ENCODE measurements at places on chromosomes 3 and 15. TPM values are rescaled to one million over a fixed set of nuclear protein-coding genes. Genes with fewer than 3 reads are reported as not detected.

MRAS gene
- total RNA-seq: 14.2 TPM

DNA sequence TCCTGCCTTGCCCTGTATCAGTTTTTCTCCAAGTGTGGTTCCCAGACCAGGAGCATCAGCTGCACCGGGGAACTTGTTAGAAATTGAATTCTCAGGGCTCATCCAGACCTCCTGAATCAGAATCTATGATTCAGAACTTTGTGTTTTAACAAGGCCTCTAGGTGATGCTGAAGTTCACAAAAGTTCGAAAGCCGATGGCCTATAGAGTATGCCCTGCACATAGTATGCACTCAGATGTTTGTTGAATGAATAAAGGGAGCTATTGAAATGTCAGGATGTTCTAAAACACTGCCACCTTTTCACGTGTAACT lies 664 bp upstream of the LARP6 start:
- no peak for DNase-seq

DNA sequence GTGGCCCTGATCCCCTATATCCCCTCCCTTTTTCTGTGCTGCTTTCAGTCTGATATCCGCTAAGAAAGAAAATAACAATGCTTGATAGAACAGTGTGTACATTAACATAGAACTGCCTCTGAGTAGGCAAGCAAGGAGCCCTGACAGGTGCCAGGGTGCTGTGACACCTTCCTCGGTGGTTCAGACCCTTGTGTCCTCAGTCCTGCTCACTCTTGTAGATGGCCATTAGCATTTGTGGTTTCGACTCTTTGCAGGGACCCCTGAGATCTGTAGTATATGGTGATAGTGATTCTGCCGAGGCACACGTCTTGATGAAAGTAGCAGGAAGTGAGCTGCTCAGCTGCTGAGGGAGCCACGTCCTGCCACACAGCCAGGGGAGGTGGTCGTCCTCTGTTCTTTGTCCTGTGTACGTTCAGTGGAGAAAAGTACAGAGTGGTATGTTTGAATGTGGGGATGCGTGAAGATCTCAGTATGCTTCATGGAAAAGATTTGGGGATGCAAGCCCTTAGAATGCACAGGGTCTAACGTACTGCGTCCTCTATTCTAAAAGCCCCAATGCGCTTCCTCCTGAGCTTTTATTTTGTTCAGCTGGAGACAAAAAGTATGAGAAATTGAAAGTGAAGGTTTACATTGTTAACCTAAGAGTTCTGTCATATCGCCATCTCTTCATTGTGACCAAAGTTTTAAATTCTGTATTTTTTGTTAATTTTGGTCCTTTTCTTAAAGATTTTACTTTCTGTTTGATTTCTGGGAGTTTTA lies 35.4 kb downstream of the PXYLP1 start:
- DNase-seq: no peak

GRCh38 chr3:187369089-187369447 lies 883 bp downstream of the RTP4 start:
- DNase-seq: no peak

DNA sequence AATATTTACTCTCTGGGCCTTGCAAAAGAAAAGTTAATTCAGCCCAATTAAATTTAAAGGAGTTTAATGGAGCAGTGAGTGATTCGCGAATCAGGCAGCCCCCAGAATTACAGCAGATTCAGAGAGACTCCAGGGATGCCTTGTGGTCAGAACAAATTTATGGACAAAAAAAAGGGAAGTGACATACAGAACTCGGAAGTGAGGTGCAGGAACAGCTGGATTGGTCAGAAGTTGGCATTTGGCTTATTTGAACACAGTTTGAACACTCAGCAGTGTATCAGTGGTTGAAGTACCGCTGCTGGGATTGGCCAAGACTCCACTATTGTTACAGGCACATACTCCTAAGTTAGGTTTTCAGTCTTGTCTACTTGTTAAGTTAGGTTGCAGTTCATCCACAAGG lies 145.0 kb upstream of the GAP43 start:
- DNase-seq: no peak

- DNase-seq: no peak
Measured at GRCh38 chr3:21752749-21753347, 1.8 kb upstream of the ZNF385D start.

GRCh38 chr3:54123776-54124196 lies 1.4 kb downstream of the CACNA2D3 start:
- no peak for DNase-seq

- DNase-seq: no peak
Measured at GRCh38 chr15:49645941-49646340, 25.1 kb downstream of the DTWD1 start.

DNA sequence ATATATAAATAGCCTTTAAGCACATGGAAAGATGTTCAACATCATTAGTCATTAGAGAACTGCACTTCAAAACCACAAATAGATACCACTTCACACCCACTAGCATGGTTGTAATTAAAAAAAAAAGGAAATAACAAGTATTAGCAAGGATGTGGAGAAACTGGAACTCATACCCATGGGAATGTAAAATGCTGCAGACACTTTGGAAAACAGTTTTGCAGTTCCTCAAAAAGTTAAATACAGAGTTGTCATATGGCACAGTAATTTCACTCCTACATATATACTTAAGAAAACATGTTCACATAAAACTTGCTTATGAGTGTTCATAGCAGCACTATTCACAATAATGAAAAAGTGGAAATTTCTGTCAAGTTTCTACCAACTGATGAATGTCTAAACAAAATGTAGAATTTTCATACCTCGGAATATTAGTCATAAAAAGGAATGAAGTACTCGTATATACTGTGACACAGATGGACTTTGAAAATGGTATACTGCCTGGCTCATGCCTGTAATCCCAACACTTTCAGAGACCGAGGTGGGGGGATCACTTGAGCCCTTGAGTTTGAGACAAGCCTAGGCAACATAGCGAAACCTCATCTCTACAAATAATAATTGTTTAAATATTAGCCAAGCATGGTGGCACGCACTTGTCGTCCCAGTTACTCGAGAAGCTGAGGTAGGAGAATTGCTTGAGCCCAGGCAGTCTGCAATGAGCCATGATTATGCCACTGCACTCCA lies 28.1 kb downstream of the BCL2A1 start:
- DNase-seq: no peak
